T-helper 17 cell (primary cell): ENCODE measurements at places on chromosomes 3 and 15.

DNA sequence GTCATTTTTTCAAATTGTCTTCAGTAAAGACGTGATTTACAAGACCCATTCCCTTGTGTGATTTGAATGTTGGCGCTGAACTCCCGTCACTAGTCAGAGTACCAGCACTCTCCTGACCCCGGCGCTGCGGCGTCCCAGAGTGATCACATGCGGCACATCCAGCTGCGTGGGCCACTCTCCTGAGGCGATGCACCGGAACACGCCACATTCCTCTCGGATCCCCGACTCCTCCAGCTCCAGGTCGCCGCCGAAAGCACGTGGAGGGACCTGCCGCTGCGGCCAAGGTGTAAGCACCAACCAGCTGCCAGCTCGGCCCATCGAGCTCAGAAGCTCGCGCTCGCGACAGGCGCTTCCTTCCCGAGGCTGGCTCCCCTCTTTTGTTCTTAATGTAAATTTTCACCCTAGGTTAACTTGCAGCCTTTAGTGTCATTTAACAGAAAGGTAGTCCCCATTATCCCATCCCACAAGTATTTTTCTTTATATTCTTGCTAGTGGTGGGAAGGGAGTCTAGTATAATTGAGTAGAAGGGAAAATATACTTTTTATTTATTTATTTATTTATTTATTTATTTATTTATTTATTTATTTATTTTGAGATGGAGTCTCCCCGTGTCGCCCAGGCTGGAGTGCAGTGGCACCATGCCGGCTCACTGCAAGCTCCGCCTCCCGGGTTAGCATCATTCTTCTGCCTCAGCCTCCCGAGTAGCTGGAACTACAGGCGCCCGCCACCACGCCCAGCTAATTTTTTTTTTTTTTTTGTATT is 61.7 kb upstream of the VGLL3 start:
- no peak for DNase-seq

DNA sequence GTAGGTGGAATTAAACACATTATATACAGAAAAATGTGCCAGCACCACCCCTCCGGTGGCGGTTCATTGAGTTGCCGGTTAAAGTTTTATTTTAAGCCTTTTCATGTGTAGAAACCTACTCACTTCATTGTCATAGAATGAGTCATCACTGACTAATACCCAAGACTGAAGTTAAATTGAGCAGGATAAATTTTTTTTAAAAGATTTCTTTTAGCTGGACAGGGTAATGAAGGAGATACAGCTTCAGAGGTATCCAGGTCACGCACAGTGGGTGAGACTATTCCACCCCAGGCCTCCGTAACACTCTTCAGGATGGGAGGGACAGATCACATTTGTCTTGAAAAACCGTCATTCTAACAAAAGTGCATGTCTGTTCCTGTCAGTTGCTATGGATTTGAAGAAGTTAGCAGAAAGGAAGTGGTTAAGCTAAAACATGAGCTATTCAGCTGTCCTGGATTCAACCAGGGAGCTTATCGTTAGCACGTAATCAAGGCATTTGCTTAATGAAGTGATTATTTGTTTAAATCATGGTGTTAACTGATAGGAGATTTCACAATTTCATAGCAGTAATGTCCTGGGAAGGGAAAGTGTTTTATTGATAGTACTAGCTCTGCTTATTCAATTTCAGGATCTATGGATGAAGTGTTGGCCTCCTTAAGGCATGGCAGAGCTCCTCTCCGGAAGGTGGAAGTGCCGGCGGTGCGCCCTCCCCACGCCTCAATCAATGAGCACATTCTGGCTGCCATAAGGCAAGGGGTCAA is 23.4 kb downstream of the WHAMM start:
- DNase-seq, result no peak

DNA sequence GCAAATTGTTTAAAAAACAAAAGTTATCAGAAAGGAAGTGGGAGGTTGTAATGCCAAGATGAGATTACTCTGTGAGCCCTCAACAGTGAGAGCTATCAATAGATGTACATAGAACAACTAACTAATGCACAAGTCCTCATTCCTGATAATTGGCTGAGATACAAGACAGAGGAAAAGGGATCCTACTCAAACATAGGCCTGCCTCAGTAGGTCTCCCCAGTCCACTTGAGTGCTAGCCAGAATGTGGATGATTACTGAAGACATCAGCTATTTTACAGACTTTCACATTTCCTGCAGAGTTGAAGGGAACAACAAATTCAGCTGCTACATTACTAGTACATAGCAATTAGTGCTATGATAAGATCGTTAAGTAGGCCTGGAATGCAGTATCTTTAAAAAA is 981.9 kb downstream of the TUSC7 start:
- no peak for DNase-seq

DNA sequence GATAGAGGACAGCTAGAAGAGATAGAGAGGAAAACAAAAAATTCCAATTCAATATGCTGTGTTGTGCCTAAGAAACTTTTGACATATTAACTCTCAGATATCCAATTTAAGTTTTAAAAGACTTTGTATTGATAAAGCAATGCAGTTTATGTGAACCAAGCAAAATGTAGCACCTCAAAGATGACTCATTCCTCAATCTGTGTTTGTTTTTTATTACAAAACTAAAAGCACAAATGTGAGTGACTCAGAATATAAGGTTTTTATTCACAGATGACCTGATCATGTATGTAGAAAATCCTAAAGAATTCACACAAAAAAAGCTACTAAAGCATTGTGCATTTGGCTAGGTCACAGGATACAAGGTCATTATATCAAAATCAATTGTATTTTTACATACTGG is 11.1 kb downstream of the HCLS1 start:
- no peak for DNase-seq

- DNase-seq, result no peak
Measured at GRCh38 chr3:119098619-119099222, 47.2 kb upstream of the TEX55 start.

GRCh38 chr3:101892648-101893047 is 43.3 kb downstream of the NFKBIZ start:
- DNase-seq, result no peak

GRCh38 chr3:185943760-185944106 is 5.9 kb upstream of the TRA2B start:
- DNase-seq, result no peak

DNA sequence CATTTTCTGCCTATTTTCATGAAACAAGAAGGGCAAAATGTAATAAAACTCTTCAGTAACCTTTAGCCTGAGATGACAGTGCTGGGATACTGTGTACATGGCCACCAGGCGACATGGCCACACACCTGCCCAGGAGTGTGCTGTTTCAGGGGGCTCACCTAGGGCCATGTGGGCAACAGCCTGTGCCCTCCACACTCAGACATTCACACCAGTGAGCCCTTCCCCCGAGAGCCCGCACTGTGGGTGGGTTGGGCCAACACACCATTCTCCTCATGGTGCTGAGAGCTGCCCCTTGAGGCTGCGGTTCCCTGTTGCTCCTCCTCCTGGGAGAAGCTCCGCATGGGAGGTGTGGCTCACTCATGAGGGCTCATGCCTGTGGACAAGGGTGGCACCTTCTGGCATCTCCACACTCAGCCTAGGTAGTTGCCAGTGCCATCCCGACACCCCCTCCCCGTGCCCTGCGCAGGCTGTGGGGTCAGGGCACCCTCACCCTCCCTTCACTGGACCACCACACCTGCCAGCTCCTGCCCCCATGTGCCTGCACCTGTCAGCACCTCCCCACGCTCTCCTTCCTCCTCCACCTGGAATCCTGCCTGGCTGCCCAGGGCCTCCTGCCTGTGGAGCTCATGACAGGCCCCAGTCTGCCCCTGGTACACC is 19.7 kb downstream of the OCA2 start:
- DNase-seq, result no peak

- no peak for DNase-seq
Measured at GRCh38 chr3:116050311-116050915, 394.9 kb downstream of the LSAMP start.

- DNase-seq, result no peak
Measured at GRCh38 chr3:69932501-69932900, 67.0 kb upstream of the SAMMSON start.

DNA sequence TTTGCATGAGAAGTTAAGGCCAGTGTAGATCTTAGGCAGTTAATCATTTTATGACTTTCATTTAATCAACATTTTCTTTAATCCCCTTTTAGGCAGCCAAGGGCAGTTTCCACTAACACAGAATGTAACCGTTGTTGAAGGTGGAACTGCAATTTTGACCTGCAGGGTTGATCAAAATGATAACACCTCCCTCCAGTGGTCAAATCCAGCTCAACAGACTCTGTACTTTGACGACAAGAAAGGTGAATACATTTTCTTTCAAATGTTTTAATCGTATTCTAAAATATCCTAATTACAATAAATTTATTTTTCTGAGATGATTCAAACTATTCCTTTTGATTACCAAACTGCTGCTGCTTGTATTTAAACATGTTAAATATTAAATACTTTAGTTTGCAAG is 843.2 kb downstream of the CADM2 start:
- no peak for DNase-seq

DNA sequence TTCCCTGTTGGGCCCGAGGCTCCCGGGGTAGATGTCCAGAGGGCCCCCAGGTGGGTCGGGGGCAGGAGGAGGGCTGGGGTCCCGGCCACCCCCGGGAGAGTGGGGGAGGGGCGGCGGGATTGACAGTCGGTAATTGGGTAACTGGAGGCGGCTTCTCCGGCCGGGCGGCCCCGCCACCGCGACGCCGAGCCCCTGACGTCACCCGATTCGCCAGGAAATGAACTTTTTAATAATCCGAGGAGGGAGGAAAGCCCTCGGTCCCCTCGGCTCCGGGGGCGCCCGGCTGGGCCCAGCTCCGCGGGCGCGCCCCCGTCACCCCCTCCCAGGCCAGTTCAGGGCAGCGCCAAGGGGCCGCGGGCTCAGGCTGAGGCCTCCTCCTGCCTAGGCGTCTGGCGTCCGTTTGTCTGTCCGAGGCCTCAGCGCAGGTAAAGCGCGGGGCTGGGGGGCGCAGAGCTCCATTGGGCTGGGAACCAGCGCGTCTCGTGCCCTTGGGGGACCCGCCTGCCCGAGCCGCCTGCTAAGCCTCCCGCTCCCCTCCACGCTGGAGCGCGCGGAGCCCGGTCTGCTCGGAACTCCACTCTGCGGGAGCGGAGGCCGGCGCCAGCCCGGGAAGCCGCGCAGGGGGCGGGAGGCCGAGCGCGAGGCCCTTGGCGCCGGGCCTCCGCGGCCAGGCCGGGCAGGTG is 3.9 kb downstream of the GATA2 start:
- DNase-seq, result no peak

- no peak for DNase-seq
Measured at GRCh38 chr3:105906836-105907235, 38.0 kb upstream of the CBLB start.

DNA sequence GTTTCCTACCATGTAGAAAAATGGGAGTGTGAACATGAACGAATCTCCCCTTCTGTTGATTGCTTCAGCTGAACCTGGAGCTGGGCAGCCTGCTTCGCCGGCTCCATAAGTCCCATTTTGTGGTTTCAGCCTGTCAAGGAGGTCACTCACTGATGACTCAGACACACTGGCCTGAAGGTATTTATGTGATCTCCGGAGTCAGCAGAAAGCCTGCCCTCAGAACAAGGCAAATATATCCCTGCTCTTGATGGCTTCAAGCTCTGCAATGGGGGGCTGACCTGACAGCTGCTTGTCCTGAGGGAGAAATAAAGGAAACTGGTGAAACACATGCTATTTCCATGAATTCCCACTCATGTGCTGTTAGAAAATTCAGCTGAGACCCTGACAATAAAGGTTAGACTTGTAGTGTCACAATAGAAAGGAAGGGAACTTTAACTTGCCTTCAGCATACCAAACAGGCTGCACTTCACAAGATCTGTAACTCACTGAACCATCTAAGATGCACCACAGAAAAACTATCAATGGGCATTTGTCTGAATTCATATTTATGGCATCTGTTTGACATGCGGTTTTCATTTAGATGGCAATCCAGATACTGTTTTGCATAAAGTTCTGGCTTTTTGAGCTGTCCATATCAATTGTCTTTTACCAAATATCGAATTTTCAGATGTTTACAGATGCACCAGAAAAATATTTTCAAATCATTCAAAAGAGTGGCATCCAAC is 282.0 kb upstream of the VEPH1 start:
- DNase-seq, result no peak

DNA sequence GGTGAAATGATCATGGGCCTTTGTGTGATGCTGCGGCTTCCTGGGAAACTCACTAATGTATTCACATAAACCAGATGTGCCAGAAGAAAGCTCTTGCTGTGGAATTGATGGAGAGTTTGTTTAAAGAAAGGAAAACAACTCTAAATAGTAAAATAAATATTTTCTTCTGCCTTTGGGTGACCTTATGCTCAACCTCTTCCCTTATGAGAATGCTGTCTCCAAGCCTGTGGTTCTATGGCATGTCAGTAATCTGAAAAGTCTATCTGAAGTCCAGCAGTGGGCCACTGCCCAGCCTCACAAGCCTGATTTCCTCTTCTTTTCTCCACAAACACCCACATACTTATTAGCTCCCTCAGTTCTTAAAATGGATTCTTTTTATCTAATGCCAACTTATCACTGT is 49.9 kb upstream of the PHLDB2 start:
- DNase-seq, result no peak

GRCh38 chr3:45895686-45896468 is 9.5 kb downstream of the CCR9 start:
- no peak for DNase-seq

DNA sequence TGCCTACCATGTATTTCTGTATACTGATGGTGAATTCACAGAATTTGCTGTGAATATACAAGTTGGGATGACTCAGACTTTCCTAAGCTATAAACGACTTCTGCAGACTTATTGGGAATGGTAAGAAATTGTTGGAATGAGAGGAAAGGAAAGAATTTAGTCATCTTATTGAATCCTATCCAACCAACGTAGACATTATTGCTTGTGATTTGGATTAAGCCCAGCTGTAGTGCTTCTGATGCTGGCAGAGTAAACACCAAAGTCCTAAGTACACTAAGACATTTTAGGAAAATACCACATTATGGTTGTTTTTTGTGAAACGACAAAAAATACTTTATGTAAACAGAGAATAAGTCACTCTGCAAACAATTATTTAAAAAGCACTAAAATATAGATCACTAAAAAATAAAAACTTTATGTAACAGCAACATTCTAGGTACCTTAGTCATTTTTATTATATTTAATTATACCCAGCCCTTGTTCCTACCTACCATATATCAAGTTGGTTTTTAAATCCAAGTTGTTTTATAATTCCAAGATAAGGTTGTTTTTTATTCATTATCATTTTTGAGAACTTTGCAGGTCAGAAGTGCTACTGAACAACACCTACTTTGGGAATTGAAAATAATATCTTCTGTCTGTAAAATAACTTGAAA is 99.2 kb upstream of the MLF1 start:
- DNase-seq, result no peak

DNA sequence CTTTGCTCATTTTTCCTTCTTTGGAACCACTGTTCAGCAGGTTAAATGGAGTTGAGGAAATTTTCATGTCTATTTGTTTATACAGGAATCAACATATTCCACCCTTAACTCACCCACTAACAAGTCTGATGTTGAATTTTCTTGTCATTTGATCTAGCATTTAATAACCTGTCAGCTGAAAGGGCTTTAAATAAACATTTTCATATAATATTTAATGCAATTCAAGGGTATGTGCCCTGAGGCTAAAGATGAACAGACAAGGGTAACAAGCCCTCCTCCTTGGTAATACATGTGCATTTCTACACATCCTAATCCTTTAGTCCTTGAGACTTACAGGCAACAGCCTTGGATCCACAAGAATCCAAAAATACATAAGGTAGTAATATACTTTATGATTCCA is 435.0 kb upstream of the NR2F2 start:
- DNase-seq, result no peak
